Psoas muscle (tissue), 8 donors: ENCODE measurements at places on chromosomes 12 and 14. TPM values are rescaled to one million over a fixed set of nuclear protein-coding genes. Genes with fewer than 3 reads are reported as not detected.
A peak's percentile ranks its signal among the peaks of the same experiment; 100 is the strongest.

Gene ENDOU
- not detected for total RNA-seq

DNA sequence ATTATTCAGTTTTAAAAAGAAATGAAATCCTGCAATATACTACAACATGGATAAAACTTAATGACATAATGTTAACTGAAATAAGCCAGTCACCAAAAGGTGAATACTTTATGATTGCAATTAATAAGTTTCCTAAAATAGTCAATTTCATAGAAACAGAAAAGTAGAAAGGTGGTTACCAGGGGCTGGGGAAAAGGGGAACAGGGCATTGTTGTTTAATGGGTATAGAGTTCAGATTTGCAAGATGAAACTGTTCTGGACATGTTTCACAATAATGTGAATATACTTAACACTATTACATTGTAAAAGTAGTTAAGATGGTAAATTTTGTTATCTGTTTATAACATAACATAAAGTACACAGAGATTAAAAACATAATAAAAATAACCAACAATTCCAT, 550.9 kb downstream of the CCER1 start:
- no peak for DNase-seq

DNA sequence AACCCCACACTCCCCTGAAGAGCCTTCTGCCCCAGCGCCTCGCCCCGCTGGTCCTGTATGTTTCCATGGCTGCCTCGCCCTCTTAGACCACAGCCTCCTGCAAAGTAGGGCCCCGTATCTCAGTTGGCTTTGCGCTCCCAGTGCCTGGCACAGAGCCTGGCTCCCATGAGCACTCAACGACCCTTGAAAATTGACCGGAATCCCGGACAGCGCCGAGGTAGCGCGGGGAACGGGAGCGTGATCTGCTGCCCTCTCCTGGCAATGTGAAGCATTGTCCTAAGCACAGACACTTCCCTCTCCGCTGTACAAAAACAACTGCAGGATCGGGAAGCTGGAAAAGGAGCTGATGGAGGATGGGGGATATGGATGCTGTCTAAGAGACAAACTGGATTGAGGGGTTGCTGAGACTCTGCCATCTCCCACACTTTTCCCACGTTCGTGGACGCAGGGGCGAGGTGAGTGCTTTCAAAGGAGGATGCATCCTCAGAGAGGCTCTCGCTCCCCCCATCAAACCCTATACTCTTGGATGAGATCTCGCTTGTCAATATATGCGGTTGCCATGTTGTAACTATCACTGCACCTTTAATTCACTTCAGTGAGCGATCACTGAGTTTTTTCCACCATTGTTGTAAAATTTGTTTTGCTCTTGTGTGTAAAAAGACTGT, 10.7 kb upstream of the FKBP4 start:
- peak; percentile 76 for DNase-seq

Gene MDM1
- total RNA-seq = 3.5 TPM

GRCh38 chr12:22477894-22478287, 66.5 kb downstream of the C2CD5 start:
- no peak for DNase-seq

- no peak for DNase-seq
These were observed 550.7 kb downstream of the SLC6A15 start for GRCh38 chr12:84361651-84362551.

- no peak for DNase-seq
These were observed 17.4 kb downstream of the GPRC5D start for GRCh38 chr12:12934556-12934955.

GRCh38 chr14:71628433-71628832, 303.8 kb upstream of the RGS6 start:
- no peak for DNase-seq

- no peak for DNase-seq
These were observed 152.7 kb upstream of the KITLG start for GRCh38 chr12:88733008-88733407.

DNA sequence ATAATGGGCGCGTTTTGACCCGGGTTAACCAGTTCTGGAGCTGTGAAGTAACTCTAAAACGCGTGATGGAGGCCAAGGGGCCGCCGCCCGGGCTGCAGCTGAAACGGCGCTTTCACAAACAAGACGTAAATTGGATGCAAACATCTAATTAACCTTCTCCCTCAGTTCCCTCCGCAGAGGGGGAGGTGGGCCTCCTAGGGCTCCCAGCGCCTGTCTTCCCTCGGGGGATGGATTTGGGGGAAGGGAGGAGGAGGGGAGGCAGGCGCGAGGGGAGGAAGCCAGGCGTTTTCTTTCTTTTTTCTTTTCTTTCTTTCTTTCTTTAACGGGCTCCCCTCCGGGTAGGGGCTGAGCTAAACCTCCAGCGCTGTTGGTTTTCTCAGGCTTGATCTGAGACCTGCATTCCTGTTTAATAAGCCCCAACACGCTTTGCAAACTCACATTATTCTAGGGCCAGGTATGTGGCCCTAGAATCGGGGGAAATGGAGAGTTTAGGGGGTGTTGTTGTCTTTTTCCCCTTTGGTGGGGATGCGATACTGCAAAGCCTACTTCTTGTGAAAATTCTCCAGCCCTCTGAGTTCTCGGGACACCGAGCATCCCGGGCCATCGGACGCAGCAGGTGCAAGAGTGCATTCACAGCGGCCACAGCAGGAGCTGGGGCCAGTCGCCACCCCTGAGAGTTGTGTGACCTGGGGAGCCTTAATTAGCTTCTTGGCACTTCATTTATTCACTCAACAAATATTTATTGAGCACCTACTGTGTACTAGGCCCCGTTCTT, 43.6 kb upstream of the LHX5 start:
- DNase-seq = no peak

- DNase-seq = no peak
These were observed 1.1 kb downstream of the ATP5F1B start for GRCh38 chr12:56644654-56645053.

- no peak for DNase-seq
These were observed 211.8 kb downstream of the BMP4 start for GRCh38 chr14:53744857-53745256.

DNA sequence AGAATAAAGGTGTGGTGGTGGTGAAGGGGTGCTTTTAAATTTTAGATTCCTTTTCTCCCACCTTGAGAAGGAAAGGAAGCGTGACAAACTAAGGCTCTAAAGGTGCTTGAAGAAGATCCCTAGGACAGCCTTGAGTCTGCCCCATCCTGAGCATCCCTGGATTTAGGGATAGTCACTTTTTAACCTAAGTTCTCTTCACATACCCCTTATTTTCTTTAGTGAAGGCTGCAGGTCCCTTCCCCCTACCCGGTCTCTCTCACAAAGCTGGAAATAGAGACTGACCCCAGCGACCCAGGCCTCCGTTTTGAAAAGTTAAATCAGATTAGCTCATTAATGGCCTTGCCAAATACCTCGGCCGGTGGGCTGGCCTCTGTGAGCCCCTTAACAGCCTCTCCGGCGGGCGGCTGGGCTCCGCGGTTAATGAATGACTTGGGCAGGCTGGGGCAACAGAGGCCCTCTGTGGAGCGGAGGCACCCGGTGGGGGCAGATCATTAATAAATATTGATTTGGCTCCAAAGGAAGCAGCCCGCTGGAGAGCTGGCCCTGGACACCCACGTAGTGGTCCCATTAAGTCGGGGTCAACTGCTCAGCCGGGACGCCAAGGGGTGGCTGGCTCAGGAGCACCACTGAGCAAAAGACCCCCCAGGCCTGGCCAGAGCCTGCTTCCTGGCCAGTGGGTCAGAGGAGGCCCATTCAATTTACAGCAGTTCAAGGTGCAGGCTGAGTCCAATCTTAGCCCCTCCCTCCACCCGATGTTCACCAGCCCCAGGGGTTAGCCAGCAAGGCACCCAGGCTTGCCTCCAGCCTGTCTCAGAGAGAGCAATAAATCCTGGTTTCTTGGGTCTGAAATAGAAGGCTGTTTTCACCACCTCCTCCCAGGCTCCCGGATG, 31.8 kb downstream of the PAH start:
- no peak for DNase-seq

DNA sequence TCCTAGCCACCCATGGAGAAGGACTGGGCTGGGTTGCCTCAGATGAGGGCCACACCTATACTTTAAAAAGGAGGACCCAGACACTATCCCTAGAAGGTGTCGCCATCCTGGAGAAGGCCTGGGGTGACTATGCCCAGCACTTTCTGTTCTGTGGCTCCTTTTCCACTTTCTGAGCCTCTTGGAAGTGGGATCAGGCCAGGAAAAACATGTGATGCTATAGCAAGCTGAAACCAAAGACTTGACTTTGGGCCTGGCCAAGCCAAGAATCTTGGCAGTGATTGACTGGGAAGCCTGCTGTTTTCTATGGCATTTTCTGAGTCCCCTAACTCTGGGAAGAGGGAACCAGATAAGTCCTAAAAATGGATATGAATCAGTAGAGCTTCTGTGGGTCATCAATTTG, 332.3 kb downstream of the ZFP36L1 start:
- DNase-seq = peak; percentile 60

DNA sequence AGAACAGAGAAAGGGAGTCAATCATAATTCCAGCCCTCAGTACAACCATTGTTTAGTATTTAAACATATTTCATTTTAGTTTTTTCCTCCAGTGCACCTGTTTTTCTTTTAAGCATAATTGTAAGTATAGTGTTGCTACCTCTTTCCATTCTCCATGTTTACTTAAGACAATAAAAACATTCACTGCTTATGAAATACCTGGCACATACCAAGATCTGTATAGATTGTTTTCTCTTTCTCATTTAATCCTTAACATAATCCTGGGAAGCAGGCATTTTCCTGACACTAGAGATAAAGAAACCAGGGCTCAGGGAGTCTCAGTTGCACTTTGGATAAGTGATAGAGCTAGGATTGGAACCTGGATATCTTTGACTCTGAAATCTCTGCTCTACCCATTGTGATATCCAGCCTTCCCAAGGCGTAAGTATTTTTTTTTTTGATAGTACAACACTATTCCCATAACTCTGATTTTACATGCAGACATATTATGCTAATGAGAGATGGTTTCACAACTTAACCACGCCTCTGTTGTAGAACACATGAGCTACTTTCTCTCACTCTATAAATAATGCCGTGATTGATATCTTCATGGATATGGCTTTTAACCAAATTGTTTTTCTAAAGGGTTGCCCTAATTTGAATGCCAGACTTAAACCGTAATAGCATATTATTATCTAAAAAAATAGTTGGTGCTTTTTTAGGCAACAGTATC, 11.8 kb upstream of the KRT7 start:
- DNase-seq = no peak

DNA sequence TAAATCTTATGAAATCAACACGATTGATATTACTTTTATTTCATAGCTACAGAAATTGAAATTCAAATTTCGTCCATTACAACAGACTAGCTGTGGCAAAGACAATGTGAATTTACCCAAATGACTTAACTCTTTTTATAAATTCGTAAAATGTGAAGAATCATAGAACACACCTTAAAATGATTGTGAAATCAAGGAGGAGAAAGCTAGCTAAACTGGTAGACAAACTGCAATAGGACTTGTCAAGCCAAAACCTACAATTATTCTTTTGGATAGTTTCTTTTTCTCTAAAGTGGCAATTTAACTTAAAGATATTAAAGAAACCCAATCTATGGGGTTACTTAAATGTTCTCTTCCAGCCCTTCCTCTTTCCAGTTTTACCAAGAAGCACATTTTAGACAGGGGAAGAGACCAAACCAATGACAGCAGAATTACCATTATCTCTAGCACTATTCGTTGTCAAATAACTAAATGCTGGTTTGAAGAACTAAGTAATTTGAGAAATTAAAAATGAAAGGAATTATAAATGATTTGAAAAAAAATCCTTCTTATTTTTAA, 807 bp upstream of the SLC16A7 start:
- DNase-seq = no peak

GRCh38 chr12:71240946-71241345, 83.1 kb upstream of the TSPAN8 start:
- DNase-seq = no peak

GRCh38 chr14:48325486-48325885, 650.1 kb upstream of the MDGA2 start:
- DNase-seq = no peak

Gene SLC25A21
- total RNA-seq = 0.26 TPM

- no peak for DNase-seq
These were observed 77.9 kb upstream of the SOX5 start for GRCh38 chr12:24027352-24027751.

DNA sequence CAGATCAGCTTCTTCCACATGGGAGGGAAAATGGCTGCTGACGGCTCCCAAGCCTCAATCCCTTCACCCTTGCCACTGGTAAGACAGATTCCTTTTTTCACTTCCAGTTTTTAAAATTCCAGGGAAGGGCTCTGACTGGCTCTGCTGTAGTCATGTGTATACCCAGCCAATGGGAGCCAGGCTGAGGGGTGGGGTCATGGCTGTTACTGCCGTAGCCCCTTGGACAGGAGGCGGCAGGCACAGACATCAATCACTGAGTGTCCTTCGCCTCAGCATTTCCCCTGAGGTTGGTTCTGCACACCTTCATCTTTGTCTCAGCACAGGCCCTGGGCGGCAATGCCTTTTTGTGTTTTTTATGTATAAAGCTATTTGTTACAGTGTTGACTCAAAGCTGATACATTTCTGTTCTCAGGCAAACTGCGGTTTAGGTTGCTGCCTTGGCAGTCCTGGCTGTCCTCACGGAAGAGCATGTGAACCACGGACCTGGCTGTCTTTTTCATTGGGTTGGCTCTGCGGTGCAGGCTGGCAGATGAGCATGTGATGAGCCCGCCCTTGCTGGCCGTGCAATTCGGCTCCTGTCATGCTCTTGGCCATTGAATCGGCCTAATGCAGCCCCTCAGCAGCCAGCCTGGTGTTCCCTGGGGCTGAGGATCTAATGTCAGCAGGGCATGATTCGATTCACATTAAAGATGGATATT, 74.3 kb downstream of the PPM1A start:
- peak; percentile 72 for DNase-seq

- DNase-seq = no peak
These were observed 938 bp upstream of the MAX start for GRCh38 chr14:65103150-65103760.

GRCh38 chr12:15982921-15983320, 71.8 kb downstream of the DERA start:
- DNase-seq = no peak

- no peak for DNase-seq
These were observed 65.8 kb downstream of the KCNK10 start for GRCh38 chr14:88256997-88257950.

DNA sequence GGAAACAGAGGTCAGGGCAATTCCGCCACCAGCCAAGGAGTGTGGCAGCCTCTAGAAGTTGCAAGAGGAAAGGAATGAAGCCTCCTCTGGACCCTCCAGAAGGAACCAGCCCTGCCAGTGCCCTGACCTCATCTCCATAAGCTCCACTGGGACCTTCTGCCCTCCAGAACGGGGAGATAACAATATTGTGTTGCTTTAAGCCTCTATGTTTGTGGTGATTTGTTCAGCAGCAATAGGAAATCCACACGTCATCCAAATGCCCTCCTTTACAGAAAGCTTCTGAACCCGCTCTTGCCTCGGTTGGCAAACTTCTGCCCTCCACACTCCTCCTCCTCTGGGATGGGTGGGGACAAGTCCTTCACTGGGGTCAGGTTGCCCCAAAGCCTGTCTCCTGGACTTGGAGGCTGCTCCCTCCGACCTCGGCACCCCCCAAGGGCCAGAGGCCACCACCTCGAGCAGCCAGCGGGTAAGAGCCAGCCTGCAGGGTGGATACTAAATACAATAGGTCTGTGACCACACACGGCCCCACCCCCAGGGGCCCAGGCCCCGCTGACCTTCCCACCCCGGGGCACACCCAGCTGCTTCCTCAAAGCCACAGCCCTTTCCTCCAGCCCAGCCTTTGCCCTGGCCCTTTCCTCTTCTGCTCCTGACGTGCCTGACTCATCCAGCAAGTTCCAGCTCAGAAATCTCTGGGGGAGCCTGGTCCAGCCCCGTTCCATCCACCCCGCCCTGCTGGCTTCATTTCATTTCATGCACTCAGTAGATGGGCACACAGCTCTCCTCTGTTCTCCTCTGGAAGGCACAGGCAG, 58.7 kb upstream of the NCOR2 start:
- DNase-seq = peak; percentile 92
